Left hindlimb (tissue), 1 donor: ENCODE measurements at places on chromosomes 1 and 21.

DNA sequence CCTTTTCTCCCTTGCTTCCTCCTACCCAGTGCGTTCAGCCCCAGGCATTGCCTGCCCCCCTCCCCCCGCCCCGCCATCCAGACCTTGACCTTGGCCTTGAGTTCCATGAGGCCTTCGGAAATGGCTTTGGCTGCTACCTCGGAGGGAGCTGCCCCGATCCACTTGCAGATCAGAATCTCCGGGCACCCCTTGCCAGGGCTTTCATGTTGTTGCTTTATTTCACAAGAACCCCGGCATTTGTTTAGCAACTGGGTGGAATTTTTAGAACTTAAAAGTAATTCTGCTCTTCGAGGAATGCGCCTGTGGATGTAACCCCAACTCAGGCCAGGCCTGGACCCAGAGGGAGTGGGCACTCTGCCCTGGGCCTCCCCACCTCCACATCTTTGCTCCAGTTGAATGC, 154.1 kb upstream of the TMEM51 start:
- no peak for DNase-seq

DNA sequence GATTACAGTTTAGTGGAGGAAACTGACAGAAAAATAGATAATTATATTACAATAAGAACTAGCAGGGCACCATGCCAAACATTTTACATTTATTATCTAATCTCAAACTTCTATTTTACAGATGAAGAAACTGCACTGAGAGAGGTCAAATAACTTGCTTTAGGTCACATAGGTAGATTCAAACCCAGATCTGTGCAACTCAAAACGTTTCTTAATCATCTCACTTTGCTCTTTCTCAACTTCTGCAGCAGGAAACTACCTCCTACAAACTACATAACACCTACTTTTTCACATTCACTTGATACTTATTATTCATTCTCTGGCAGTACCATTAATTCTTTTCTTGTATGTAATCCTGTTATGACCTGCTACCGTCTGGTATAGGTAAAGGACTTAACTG, 49.9 kb upstream of the BCL10 start:
- no peak for DNase-seq

GRCh38 chr1:65459397-65459768, 38.9 kb downstream of the LEPR start:
- no peak for DNase-seq

DNA sequence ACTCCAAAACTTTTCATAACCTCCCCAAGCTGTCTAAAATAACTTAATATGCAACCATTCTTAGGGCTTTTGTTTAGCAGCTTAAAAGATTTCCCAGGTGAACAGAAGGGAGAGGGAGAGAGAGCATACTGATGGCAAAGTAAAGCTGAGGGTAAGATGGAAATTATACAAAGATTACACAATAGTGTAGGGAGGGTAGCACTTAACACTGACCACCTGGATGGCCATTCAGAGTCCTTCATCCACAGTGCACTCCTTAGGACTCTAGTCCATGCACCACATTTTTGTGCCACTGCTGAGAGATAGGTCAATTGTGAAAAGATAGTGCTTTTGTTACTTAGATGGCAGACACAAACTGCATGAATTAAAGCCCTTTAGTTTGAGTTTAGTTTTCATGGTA, 574.6 kb downstream of the LMO4 start:
- DNase-seq, result no peak

- no peak for DNase-seq
These were observed 982.5 kb upstream of the ADGRL2 start for GRCh38 chr1:80818211-80818610.

DNA sequence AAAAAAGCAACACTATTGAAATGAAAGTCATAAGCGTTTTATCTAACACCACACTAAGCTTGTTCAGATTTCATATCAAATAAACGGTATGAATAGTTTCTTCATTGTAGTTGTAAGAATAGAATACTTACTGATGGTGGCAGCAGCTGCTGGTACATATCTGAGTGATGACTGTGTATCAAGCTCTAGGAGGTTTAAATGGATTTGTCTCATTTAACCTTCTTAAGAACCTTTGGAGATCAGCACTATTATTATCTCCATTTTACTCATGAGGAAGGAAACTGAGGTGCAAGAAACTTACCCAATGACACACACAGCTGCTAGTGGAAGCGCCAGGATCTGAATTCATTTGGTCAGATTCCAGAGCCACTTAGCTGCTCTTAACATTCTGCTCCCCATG, 104.0 kb downstream of the EIF4G3 start:
- no peak for DNase-seq

DNA sequence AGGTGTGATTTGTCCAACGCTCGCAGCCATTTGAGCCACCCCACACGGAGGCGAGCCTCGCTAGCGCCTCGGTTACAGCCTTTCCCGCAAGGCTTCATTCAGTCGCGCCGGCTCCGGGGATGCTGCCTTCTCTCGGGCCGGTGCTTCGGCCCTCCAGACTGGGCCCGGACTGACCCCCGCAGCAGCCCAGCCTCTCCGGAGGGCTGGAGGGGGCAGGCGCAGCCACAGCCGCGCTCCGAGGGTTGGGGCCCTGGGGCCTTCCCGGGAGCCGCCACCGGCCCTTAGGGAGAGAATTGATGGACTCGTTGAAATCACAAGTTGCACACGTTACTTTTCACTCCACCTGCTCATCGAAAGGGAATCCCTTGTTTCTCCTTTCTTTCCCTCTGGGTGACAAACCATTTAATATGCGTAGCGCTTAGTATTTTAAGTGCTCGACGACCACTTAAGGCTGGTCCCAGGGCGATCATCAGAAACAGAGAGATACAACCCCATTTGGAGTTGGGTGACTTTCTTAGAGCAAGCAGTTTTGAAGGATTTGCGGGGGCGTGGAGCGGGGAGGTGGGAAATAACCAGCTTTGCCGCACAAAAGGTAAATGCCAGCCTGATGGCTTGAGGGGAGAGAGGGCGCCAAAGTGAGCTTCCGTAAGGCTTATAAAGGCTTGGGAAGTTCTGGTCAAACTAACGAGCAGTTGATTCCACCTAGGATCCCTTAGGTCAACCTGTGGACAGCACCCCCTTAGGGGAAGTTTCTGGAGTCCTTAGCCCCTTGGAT, 24.6 kb upstream of the ENAH start:
- DNase-seq, result no peak

DNA sequence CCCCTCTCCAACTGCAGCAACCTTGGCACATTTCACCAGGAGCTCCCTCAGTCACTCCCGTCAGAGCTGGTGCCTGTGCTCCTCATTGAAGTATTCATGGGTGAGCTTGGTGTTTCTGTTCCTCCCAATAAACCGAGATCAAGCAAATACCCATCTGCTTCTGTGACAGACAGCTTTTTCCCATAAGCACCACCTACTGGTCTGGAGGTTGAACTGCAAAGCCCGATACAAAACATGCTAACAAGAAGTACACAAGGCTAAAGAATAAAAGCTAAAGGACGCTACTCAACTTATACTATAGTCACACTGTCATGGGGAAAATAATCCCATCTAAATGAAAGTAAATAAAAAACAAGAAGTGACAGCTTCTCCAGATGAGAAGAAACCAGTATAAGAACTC, 111.9 kb upstream of the C21orf91 start:
- no peak for DNase-seq

GRCh38 chr21:46486481-46487126, 27.9 kb downstream of the DIP2A start:
- DNase-seq, result no peak

GRCh38 chr1:209589440-209589839, 5.9 kb downstream of the CAMK1G start:
- no peak for DNase-seq

GRCh38 chr1:55712148-55712547, 497.0 kb upstream of the USP24 start:
- no peak for DNase-seq

GRCh38 chr1:115090186-115090490, 835 bp upstream of the TSPAN2 start:
- no peak for DNase-seq

DNA sequence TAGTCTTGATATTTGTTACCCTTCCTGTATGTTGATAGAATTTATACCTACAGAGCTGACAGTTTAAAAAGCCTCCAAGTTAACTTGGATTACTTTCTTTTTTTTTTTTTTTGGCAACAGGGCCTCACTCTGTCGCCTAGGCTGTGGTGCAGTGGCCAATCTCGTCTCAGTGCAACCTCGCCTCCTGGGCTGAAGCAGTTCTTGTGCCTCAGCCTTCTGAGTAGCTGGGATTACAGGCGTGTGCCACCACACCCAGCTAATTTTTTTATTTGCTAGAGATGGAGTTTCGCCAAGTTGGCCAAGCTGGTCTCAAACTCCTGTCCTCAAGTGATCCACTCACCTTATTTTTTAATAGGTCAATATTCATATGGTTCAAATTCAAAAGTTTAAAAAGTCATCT, 32.7 kb downstream of the WDTC1 start:
- DNase-seq, result no peak

DNA sequence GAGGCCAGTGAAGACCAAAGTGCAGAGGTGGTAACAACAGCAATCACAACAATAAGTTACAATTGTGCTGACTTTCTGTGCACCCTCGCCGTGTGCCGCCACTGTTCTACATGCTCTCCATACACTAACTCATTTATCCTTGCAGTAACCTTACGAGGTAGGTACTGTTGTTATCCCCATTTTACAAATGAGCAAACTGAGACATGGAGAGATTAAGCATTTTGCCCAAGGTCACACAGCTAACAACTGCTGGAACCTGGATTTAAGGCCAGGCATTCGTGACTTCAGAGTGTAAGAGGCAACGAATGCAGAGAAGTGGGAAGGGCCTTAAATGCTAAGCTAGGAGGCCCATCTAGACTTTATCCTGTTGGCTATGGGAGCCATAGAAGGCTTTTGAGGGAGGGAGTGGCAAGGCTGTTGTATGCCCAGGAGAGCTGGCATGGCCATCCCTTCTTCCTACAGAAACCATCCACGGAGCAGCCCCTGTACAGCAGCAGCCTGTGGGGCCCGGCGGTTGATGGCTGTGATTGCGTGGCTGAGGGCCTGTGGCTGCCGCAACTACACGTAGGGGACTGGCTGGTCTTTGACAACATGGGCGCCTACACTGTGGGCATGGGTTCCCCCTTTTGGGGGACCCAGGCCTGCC, 36.6 kb downstream of the AZIN2 start:
- no peak for DNase-seq

GRCh38 chr1:234604495-234605398, 5.2 kb downstream of the IRF2BP2 start:
- DNase-seq, result no peak

DNA sequence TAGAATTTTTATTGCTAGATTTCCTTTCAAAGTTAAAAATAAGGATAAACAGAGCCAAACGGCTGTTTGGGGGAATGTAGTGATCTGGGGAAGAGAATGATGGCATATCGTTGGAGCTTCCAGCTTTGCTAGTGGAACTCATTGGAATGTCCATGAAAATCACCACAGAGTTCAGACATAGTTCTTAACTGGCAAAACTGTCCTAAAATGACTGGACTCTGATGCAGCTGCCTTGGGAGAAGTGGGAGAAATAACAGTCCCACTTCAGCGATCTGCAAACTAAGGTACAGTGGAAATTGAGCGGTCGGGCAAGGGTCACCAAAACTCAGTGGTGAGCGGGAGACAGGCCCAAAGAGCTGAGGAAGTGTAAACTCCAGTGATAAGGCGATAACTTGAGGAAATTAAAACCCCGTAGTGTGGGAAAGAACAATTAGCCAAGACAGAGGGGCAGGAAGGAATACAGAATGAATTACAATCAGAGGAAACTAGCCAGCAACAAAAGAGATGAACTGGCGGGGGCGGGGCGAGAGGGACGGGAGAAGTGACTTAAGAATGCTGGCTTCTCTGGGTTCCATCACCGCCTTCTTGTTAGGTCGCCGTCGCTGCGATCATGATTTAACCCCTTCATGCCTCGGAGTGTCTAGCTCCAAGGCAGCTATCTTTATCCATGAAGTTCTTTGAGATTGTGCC, 89.8 kb upstream of the ARHGAP29 start:
- peak; percentile 46 for DNase-seq

DNA sequence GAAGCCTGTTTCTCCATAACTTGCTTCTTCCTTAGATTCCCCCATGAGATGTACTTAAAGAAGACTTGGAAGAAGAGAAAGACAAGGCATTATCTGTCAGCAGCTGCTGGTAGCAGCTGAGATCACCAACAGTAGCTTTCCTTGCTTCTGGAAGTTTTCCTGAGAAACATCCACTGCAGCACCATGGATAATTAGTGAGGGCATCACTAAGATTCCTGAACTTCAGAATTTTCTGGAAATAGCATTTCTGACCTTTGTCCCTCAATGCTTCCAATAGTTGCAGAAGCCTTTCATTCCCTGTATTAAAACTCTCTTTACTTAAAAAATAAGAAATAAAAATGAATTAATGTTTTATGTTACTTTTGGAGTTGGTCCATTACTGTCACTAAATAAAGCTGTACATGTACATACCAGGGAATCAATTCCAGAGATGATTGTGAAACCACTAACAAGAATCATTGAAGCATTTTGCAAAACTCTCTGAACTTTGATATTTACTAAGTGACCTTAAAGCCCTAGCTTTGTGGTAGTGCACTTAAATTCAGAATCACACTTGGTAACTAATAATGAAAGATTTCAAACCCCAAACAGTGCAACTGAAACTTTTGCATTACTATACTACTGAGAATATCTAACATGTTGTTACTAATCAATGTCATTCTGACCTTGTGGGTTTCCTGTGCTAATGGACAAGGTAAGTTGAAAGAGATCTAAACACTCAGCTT, at the start of gene CFHR4:
CFHR4 (plus strand) TSS at position 538 of the 725 bp plus-strand sequence; CDS start at position 637, 99 bp downstream.
- DNase-seq, result no peak

DNA sequence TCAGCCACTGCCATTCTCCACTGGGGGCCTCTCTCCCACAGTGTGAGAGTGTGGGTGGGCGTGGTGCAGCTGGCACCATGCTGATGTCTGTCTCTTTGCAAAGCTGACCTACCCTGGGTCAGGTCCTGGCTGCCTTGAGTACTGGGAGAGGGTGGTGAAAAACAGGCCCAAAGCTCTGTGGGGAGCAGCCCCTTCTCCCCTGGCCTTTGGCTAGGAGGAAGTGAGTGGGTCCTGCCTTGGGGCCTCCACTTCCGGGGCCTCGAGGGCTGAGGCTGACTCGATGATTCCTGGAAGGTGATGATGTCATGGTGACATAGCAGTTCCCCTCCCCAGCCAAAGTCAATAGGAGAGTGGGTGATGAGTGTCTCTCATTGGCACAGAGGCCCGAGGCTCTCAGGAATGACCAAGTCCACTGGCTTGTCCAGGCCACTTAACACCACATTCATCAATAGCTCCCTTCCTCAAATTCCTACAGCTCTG, 53.0 kb downstream of the IER5 start:
- DNase-seq, result no peak
